Left forelimb (tissue), 1 donor: ENCODE measurements at places on chromosomes 7 and 10.

GRCh38 chr7:47591655-47592572 lies 10.0 kb upstream of the TNS3 start:
- DNase-seq = no peak

GRCh38 chr10:24214762-24215161 lies 5.8 kb downstream of the KIAA1217 start:
- no peak for DNase-seq

DNA sequence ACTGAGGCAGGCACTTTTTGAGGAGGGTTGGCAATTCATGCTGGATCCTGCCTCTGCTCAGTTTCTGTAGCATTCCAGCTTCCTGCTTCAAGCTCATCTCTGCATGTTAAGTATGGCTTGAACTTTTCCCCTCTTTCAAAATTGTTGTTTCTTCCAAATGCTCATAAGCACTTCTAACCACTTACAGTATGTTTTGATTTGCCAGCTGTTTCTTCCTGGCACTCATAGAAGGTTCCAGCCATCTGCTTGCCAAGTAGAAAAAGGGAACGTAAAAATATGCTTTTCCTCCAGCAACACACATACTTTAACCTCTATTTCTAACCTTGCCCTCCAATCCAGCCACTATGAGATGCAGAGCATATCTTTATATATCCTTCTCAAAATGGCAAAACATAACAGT lies 692.6 kb upstream of the COBL start:
- DNase-seq = no peak

DNA sequence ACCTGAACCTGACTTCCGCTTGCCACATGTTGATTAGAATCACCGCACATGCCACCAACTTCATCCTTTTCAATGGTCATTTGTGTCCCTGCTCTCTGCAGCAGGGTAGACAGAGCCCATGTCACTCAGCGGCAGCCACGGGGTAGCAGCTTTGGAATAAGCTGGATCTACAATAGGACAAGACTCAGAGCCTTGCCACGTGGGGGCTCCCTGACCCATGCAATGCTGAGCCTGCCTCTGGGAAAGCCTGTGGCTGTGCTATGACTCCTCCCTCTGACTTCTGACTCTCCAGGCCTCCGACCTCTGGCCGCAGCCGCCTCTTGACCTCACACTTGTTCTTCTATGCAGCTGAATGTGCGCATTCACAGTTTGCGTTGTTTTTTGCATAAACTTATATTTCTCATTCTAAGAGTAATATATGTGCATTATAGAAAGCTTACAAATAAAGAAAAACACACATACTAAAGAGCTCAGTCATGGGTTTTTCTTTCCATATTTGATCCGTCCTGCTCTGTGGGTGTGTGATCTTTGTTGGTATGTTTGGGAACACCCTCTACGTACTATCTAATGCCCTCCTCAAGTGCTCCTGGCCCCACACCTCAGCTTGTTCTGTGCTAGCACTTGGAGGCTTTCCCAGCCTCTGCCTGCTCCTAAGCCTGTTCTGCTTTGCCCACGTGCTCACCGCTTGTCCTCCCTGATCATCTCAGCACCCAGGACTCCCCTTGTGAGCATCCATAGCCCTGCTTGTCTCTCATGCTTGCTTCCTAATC lies 198.0 kb upstream of the MKI67 start:
- DNase-seq = peak; percentile 66

GRCh38 chr10:92486637-92487036 lies 87.3 kb downstream of the IDE start:
- no peak for DNase-seq

DNA sequence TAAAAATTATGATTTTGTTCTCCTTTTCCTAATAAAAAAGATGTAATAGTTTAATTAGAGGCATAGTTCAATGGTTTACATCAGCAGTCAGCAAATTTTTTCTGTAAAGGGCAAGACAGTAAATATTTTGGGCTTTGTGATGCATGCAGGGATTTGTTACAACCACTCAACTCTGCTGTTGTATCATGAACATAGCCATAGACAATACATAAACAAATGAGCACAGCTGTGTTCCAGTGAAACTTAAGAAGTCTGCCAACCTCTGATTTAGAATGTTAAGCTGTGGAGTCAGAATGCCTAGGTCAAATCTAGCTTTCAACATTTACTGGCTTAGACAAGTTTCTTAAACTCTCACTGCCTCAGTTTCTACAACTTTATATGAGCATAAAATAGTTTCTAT lies 31.6 kb downstream of the ASZ1 start:
- DNase-seq = no peak
